ENCODE measurements at places on chromosomes 5 and 9.

- no peak for DNase-seq
These were observed 169.0 kb downstream of the TRIM32 start for GRCh38 chr9:116855881-116856662.

DNA sequence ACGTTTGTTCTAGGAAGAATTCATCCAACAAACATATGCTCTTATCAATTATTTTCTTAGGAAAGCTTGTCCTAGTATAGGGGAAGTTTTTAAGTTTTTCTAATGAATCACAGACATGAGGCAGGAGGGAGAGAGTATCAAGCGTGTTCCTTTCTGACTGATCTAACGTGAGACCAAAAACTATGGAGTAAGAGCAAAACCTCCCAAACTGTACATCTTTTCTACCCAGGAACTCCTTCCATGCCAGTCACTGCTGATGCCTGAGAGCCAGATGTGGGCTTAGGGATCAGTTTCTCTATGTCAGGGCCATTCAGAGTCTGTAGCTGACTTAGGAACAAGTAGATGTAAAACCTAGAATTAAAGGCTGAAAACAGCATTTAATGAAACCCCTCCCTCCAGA is 51.7 kb upstream of the NFIB start:
- peak; percentile 67 for DNase-seq

GRCh38 chr9:124440786-124441185 is 9.5 kb upstream of the ADGRD2 start:
- DNase-seq, result no peak

DNA sequence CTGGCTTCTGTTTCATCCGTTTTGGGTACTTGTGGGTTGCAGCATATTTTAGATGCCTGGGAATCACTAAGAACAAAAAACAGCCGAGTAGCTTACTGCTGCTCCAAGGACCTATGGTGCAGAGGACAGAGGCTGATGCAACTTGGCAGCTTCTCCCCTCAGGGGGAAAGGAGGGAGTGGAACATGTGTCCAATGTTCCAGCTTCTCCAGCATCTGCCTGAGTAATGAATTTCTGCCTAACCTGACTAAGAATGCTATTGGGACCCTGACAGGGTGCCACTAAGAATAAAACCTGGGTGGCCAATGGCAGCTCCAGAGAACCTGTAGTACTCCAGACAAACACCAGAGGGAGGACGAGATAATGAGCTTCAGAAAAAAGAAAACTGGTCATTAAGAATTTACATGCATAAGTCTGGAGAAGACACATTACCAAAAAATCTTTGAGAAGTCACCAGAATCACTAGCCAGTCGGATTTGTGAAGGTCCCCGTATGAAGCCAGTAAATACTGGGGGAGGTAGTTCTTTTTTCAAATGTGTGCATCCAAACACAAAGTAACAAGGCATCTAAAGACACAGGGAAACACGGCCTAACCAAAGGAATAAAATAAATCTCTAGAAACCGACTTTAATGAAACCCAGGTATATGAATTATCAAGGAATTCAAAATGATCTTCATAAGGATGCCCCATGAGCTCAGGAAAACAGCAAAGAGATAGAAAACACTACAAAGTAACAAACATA is 293.5 kb downstream of the HINT1 start:
- DNase-seq, result peak; percentile 80

DNA sequence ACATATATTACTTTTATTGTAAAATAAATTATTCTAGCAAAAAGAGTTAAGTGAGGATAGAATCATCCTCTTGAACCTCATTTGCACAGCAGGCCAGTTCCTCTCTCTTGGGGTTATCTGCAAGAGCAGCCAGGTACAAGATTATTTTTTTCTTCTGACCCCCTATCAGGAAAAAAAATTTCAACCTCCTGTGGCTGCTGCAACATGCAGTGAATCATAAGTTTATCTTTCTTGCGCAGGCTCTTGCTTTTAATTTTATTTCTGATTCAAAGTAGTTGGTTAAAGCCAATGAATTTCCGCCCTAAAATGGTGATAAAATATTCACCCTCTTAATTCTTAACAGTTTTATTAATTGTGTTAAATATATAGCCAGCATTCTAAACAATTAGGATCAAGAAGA is 69.7 kb upstream of the PPP3R2 start:
- DNase-seq, result no peak

GRCh38 chr5:93915142-93915553 is 173.7 kb upstream of the POU5F2 start:
- DNase-seq, result peak; percentile 21

- DNase-seq, result no peak
These were observed 156.4 kb downstream of the DAB2IP start for GRCh38 chr9:121807823-121808278.

DNA sequence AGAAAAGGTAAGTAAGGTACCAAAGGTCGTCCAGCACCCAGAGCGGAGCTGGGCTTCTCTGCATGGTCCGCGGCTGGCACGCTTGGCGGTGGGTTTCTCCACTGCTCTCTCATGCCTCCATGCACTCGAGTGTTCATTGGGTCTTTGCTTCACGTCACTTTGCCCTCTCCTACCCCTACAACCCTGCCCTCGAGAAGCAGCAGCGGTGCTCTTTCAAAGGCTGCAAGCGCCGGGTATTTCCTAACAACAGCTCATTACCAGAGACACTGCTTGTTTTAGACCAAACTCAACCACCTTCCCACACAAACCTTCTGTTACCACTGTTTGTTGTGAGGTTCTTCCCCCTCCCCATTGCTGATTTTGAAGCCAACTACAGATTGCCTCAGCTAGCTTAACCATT is 21.5 kb upstream of the ZBTB34 start:
- DNase-seq, result no peak

DNA sequence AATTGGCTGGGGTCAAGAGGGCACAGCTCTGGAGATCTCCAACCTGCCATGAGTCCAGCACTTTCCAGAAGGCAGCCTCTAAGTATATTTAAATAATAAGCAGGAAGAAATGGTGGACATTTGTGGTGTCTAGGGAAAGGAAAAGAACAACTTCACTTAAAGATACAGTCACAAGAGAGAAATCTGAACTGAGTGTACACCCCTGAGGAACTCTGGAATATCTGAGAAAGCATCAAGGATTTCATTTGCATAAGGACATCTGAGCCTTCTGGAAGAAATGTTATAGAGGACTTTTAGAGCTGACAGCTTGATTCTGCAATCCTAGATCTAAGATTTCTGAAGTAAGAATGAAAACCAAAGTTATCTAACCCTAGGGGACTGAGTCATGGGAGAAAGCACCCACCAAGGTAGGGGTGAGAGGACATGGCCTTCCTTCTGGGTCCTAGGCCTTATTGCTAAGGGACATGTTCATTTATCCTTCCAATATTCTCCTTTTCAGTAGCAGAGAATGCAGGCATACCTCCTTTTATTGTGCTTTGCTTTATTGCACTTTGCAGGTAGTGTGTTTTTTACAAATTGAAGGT is 253.4 kb upstream of the SLC24A2 start:
- DNase-seq, result no peak

GRCh38 chr9:124299515-124300090 is 41.9 kb downstream of the NEK6 start:
- no peak for DNase-seq

GRCh38 chr9:92807031-92807756 is 42.6 kb upstream of the BICD2 start:
- DNase-seq, result no peak

- no peak for DNase-seq
These were observed 361.4 kb upstream of the RFX3 start for GRCh38 chr9:3887221-3887653.

DNA sequence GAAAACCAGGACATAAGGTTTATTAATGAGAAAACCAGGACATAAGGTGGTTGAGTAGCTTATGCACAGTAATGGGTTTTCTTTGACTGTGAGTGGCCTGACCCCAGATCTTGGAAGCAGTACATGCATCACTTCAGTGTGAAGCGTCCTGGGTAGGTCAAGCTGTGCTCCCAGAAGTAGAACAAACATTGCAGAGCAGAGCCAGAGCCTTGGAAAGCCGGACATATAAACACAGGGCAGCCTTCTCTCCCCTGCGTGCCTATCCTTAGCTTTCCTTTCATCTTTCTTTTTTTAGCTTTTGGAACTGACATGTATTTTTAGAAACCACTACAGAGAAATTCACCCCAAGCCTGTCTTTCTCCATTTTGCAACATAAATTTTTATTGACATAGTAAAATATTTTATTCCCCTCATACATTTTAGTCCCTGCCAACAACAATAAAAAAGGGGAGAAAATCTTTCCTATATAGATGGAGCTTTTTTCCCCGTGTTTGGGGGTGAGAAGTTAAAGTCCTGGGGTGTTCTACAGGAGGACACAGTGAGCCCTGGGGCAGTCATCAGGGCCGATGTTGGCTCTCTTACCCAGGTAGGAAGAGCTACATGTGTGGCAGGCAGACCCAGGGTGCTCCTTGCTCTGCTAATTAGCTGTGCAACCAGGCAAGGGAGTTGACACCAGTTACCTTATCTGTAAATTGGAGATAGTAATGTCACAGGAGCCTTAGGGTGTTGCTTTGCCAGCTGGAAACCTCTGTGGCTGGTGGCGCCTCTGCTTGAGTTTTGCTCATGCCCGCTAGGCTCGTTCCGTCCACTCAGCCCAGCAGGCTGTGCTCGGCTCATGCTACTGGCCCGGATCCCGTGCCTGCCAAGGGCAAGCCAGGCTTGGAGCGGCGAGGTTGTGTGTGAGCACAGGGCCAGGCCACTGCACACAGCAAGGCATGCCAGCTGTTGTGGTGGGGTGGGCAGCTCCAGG is 389.6 kb downstream of the KDM4C start:
- no peak for DNase-seq

GRCh38 chr5:99133921-99134320 is 205.1 kb upstream of the CHD1 start:
- no peak for DNase-seq

GRCh38 chr5:126081209-126081608 is 342.0 kb upstream of the GRAMD2B start:
- no peak for DNase-seq

GRCh38 chr5:181086026-181086883 is 44.7 kb downstream of the OR2V1 start:
- no peak for DNase-seq

DNA sequence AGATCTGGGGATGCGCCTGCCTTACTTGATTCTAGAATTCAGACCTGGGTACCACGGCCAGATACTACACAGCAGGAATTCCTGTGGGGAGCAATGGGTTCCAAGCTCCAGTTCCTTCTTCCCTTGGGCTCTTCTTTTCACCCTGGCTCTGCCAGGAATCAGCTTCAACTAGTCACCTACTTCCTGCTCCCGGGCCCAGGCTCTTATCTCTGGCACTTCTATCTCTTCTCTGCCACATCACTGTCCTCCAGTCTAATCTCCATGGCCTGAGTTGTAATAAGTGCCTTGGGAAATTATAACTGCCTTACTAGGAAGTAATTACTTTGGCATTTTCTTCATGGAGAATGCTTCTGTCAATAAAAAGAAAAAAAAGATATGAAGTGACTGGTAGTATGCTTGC is 26.2 kb upstream of the SERINC5 start:
- DNase-seq, result no peak

GRCh38 chr9:27785714-27786100 is 212.4 kb upstream of the C9orf72 start:
- no peak for DNase-seq

- no peak for DNase-seq
These were observed 198.6 kb downstream of the MSX2 start for GRCh38 chr5:174922955-174923354.

DNA sequence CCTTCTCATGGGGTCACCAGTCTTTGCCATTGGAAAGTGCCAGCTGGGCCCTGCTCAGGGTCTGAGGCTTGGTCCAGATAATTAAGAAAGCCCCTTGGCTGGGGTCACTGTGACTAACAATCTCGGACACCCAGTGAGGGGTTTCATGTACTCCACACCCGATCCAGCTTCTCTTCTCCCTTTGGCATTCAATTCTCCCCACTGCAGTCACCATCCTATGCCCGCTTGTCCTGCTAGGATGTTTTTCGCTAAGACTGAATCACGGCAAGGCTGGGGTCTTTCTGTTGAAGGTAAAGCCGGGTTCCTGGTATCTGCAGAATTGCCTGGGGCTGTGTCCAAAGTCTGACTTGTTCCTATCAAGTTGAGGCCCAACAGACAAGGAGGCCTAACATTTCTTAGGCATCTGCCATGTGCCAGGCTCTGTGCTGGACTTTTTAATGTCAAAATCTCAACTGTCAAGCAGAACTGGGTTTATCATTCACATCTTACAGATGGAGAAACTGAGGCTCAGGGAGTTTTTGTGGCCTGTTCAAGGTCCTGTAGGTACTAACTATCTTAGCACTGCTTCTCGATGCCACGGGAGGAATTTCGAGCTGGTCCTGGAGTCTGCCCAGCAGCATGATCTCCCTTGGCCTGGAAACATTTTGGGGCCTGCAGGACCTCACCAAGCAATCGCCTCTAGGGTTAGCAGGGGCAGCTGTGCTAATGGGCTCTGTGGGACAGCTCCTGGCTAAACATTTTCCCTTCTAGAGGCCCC is 142.0 kb upstream of the ALDH1B1 start:
- no peak for DNase-seq

DNA sequence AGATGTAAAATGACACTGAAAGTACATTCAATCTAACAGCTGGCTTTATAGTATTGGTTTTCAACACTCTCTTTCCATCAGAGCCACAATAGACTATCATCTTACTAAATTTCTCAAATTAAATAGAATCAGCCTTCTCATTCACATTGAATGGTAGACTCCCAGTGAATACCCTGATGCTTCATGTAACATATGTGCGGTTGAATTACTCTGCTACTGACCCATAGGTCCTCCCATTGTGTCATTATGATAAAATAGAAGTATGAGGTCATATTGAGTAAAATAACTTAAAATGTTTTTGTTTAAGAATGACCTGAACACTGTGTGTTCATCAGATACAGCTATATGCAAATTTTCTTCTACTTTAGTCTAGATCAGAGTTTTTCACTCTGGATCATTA is 75.9 kb upstream of the ADAMTSL1 start:
- no peak for DNase-seq

DNA sequence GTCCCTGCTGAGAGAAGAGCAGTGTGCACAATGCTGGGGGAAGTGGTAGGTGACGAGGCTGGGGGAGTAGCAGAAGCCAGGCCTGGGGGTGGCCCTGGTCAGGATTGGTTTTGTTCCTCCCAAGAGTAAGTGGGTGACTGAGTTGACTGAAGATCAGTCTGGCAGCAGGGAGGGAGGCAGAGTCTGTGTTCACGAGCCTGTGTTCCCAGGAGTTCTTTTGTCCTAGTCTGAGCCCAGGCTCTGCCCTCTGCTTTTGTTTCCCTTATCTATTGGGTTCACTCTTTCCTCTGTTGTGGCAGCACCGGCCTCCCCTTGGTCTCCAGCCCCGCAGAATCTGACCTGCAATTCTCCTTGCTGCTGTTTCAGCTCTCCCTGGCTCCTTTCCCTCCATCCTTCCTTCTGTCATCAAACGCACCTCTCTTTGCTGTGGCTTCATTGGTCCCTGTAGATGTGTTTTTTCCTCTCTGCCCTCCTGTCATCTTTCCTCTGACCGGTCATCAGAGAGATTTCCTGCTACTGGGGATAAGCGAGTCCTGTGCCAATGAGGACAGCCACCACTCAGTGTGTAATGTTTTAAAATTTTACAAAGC is 607.4 kb downstream of the KIF4B start:
- DNase-seq, result no peak

All from fibroblast of skin of left biceps (primary cell).